Fibroblast of the aortic adventitia (primary cell): ENCODE measurements at places on chromosomes 12 and 14. TPM values are rescaled to one million over a fixed set of nuclear protein-coding genes. Genes with fewer than 3 reads are reported as not detected.

- peak; percentile 12 for DNase-seq
Observed at GRCh38 chr14:29348504-29348903, 579.1 kb downstream of the PRKD1 start.

CYP46A1 gene
- 0.36 and 0.49 TPM in 2 replicates for total RNA-seq

CLEC2D gene
- 4.6 and 16.7 TPM in 2 replicates for total RNA-seq

TAS2R7 gene
- total RNA-seq = 0.18 TPM in 1 of 2 replicates, not detected in the other

GRCh38 chr14:69117020-69117767 is 35.7 kb downstream of the DCAF5 start:
- DNase-seq = no peak

MSRB3 gene
- 36.8 and 55.1 TPM in 2 replicates for total RNA-seq

DNA sequence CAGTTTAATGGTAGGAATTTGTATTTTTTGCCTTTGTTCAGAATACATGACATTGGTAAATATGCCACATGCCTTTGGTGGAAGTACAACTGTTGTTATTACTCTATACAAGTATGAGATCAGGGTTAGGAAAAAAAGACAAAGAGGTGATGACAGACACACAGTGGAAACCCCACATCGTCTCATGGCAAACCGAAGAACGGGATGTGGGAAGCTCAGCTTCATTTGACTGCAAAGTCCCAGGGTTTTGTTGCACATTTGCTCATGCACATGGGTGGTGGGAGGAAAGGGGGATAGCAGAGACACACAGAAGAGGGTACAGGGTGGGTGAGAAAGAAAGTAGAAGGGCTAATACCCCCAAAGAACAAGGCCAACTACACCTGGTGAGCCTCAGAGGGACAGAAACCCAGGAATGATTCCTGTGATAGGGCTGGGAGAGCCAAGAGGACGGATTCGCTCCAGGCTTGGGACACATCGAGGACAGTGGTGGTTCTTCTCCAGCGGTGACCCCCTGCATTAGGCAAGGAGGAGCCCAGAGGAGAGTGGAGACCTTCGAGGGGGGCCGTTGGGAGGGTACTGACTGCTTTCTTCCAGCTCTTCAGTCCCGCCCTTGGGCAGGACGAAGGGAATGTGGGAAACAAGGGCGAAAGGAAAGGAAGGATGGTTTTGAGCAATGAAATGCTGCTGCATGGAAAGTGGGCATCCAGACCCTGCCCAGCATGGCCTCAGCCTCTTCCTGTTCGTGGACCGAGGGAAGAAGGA is 8.1 kb downstream of the VAMP1 start:
- no peak for DNase-seq
